Stimulated activated CD8-positive, alpha-beta memory T cell treated with anti-CD3 and anti-CD28 coated beads, Interleukin-7, amount 100 ng/mL, for 1 hour (primary cell): ENCODE measurements at places on chromosomes 2 and 18.

DNA sequence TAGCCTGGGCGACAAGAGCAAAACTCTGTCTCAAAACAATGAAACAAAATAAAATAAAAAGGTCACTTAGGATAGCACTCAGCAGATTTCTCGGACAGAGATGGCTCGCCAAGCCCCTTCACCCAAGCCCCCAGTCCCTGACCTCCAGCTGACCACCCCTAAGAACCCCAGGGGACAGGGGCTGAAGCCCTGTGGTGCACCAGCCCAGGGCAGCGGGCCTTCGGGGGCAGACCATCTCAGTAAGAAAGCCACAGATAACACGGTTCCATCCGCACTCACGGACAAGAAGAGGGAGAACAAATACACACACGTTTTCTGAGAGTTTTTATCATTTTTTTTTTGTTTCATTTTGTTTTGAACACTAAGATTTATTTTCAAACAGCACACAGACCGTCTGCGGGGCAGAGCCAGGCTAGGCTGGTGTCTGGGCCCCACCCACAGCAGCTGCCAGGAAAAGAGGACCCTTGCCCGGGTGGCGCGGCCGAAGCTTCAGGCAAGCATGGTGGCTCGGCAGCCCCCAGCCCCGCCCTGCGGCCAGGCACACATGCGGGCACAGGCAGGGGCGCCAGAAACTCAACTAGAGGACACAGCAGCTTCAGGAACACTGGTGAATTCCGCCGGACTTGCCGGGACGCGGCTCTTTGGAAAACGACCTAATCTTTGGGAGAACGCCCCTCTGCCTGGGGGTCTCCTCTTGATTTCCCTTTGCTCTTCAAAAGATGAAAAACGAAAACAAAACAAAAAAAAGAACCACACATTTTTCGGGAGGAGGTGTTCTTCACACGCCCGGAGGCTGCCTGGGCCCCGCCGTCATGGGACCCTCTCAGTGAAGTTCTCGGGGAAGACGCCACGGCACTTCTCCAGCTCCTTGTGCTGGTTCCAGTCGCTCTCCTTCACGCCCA lies 59.0 kb downstream of the BIN1 start:
- no peak for DNase-seq

DNA sequence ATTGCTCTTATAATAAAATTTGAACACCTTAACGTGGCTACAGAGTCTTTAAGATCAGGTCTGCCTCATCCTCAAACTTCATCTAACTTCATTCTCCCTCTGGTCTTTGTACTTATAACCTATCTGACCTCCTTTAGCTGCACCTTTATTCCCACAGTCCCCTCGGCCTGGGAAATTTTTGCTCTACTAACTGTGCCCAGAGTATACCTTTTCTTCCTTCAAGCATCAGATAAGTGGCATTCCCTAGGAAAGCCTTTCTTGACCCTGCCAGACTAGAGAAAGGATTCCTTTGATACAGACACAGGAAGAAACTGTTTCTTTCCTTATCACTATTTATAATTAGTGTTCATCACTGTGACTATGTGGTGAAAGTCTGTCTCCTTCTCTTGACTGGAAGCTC lies 79.2 kb upstream of the RPRM start:
- no peak for DNase-seq

DNA sequence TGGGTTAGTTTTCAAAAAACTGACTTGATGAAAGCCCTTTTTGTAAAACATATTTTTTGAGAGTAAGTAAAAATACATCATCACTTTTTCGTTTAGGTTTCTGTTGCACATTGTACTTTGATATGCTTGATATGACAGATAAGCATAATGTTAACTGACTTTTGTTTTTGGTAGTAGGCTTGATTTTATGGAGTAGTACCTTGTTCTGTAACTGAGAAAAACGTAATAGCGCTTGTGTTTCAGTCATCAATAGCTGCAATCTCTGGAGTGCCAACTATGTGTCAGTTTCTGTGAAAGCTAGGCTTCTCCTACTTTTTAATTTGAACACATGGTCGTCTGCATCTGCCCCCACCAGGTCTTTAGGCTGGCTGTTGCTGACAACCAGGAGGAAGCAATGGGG lies 1.3 kb downstream of the LCLAT1 start:
- DNase-seq = no peak

- DNase-seq = no peak
These were observed 47.1 kb upstream of the CCBE1 start for GRCh38 chr18:59744271-59744721.

- no peak for DNase-seq
These were observed 21.9 kb upstream of the PAX3 start for GRCh38 chr2:222320436-222321395.

GRCh38 chr2:12061286-12062052 lies 315.0 kb downstream of the LPIN1 start:
- DNase-seq = no peak
